Vagina (tissue), 2 donors: ENCODE measurements at places on chromosomes 1 and 21.

GRCh38 chr1:223364685-223365382 lies 858 bp upstream of the SUSD4 start:
- DNase-seq, result no peak

- DNase-seq, result no peak
Measured at GRCh38 chr1:104804147-104804546, 1054.4 kb downstream of the AMY1C start.

GRCh38 chr1:53737648-53738204 lies 1.2 kb downstream of the GLIS1 start:
- DNase-seq, result no peak

GRCh38 chr1:22651941-22652856 lies 837 bp upstream of the C1QB start:
- DNase-seq, result no peak

DNA sequence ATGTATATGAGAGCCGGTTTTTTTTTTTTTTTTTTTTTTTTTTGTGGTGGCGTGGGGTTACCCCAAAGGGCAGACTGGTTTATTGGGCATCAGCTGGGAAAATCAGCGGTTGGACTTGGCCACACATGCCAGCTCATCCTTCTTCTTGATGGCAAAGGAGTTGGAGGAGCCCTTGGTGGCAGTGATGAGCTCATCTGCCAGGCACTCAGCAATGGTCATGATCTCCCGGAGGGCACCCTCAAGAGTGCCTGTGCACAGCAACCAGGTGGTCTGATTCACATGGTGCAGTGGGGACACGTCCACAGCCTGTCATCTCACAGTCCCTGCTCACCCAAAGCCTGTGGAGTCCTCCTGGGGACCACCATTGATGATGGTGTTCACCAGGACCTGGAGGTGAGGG lies 62.0 kb downstream of the MRPS6 start:
- DNase-seq, result no peak
